ENCODE measurements at places on chromosomes 12 and 14.

GRCh38 chr12:67773896-67774295 is 125.4 kb downstream of the DYRK2 start:
- DNase-seq, result no peak

GRCh38 chr14:48398675-48399282 is 723.4 kb upstream of the MDGA2 start:
- peak; percentile 11 for DNase-seq

GRCh38 chr14:94717808-94718207 is 52.1 kb downstream of the GSC start:
- DNase-seq, result no peak

- no peak for DNase-seq
These were observed 7.2 kb downstream of the CARMIL3 start for GRCh38 chr14:24058951-24059475.

GRCh38 chr12:122722387-122722786 is 5.8 kb upstream of the HCAR3 start:
- no peak for DNase-seq

- no peak for DNase-seq
These were observed 15.4 kb upstream of the MIA2 start for GRCh38 chr14:39218171-39218769.

GRCh38 chr14:99419905-99420304 is 60.8 kb downstream of the SETD3 start:
- DNase-seq, result no peak

DNA sequence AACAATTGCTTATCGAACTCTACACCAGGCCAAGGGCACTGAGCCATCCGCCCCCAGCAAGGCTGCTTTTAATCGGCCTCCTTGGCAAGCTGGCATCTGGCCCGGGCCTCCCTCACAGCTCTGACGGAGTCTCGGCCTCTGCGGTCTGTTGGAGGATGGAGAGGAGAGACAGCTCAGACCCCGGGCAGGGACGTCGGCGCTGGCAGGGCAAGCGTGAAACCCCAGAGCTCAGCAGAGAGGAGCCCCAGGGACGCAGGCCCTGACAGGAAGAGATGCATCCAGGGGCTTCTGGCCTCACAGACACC is 17.5 kb downstream of the CAMKK2 start:
- DNase-seq, result no peak

DNA sequence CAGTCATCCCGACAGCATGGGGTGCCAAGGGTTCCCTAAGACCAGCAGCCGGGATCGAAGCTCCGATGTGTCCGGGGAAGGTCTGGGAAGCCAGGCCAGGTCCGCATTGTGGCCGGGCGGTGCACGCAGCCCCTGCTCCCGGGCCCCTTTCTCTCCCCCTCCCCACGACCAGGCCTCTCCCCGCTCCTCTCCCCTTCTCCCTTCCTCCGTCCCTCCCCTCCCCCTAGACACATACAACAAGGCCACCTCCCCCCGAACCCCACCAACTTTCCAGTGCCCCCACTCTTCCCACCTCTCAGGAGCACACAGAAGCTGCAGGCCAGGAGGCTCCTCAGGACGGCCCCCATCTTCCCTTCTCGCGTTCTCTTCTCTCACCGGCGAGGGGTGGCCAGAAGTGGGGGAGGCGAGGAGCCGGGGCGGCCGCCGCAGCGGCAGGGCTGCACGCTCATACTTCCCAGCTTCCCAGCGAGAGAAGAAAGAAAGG is 413 bp downstream of the LRP6 start:
- DNase-seq, result no peak

DNA sequence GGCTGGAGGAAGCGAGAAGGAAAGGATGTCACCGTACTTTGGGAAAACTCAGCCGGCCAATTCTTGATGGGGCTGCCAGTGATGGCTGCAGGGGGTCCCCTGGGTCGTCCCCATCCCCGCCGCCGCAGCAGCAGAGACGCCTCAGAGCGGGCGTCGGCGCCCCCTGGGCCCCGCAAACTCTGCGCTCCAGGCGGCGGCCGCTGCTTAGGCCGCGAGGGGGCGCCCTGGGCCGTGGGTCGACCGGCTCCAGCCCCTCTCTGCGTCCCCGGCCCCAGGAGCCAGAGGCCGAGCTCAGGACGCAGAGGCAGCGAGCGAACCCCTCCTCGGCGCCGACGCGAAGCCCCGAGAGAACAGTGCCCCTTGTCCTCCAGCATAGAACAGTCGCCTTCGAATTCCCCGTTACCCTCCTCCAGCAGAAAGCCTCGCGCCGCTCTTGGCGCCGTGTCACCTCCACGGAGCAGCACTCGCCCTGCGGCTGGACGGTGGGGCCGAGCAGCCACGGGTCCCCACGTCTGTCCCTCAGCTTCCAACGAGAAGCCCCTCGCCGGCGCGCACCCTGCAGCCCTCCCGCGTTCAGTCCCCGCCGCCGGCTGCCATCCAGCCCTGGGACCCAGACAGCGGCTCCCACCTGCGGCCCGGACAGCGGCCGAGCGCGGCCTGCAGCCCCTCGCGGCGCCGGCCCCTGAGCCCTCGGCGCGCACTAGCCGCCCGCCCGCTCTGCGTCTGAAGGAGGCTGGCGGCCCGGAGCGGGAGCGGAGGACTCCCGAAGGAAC is 106.6 kb downstream of the PRICKLE1 start:
- DNase-seq, result peak; percentile 45

- DNase-seq, result peak; percentile 81
These were observed 66.5 kb upstream of the MAX start for GRCh38 chr14:65168840-65169239.

DNA sequence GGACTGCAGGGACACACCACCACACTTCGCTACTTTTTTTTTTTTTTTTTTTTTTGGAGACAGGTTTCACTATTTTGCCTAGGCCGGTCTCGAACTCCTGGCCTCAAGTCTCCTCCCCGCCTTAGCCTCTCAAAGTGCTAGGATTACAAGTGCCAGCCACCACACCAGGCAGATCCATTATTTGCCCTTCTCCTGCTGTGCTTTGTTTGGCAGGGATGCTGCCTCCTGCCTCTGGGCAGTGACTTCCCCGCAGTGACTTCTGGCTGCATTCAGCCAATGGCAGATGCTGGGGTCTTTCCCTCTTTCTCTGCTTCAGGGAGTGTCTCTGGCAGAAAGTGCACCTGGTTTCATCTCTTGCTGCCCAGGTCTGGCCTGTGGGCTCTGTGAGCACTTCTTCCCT is 6.7 kb upstream of the MORN3 start:
- DNase-seq, result no peak

DNA sequence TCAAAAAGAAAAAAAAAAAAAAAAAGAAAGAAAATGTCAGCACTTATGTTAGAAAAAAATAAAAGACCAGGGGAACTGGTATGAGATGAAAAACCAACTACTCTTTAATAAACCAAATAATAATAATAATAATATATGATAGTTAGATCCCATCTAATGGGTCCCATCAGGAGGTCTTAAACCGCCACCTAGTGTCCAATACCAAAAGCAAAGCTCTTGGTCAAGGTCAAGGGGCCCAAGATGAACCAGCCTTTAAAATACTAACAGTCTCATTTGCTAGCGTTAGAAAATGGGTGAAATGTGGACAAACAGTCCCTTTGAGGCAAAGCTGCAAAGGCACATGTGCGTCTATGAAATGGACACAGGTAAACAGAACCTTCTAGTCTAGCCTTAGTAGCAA is 12.3 kb downstream of the BRAP start:
- DNase-seq, result peak; percentile 39

GRCh38 chr12:45008211-45008610 is 42.7 kb downstream of the DBX2 start:
- no peak for DNase-seq

- no peak for DNase-seq
These were observed 1.4 kb upstream of the GSC start for GRCh38 chr14:94771158-94771905.

DNA sequence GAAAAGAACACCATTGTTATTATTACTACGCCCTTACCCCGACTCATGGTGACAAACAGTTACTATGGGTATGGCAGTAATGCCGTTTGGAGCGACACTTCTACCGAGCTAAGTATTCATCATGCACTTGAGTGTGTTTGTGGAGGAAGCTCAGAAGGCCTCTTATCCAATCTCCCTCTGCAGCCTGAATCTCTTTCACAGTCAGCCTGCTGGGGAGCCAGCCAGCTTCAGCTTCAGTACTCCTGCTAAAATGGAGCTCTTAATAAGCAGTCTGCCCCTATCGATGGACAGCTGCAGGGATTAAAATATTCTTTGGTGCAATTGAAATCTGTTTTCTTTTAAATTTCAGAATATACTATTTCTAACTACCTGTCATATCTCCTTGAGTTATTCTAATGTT is 24.7 kb upstream of the ATP5MC2 start:
- no peak for DNase-seq

DNA sequence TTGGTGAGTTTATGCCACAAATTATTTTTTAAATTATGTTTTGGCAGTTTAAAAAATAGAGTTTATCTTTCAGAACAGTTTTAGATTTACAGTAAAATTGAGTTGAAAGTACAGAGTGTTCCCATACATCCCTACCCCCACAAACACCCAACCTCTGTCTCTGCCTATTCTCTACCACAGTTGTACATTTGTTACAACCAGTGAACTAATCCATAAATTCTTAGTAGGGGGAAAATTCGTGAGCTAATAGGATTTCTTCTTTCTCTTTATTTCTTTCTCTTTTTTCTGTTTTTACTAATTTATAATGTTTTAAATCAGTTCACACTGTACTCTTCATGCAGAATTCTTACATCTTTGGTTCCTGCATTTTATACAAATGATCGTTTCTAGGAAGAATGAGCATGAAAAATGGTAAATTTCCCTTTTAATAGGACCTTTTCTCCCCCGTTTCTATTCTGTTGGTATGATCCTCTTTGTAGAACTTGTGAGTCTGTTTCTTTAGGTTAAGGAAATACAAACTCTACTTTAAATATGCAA is 56.7 kb downstream of the MIPOL1 start:
- no peak for DNase-seq

GRCh38 chr12:64671681-64672080 is 61.4 kb downstream of the RASSF3 start:
- DNase-seq, result no peak

GRCh38 chr14:36879558-36879957 is 217.9 kb downstream of the PAX9 start:
- DNase-seq, result no peak

- DNase-seq, result no peak
These were observed 51.5 kb downstream of the HECTD4 start for GRCh38 chr12:112330706-112331105.

- no peak for DNase-seq
These were observed 1275.7 kb upstream of the FLRT2 start for GRCh38 chr14:84254290-84254689.

GRCh38 chr14:84937449-84937848 is 592.5 kb upstream of the FLRT2 start:
- no peak for DNase-seq

DNA sequence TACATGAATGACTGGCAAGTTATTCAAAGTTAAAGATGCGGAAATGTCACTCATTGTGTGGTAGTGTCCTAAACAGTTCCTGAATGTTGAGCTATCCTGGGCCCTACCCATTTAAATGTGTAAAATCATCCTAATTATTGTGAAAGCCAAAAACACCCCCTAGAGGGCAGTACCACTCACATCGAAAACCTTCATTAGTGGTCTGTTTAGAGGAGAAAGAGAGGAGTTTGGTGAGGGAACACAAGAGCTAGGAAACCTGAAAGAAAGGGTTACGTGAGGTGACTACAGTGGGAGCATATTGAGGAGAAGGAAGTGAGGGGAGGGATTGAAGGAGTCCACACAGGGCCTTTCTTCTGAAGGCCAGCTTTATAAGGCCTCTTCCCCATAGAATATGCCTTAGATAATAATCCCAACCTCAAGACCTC is 2.5 kb upstream of the TEP1 start:
- DNase-seq, result peak; percentile 65

- DNase-seq, result peak; percentile 69
These were observed 52.5 kb downstream of the LMO3 start for GRCh38 chr12:16553457-16553856.
